Stimulated activated CD4-positive, alpha-beta T cell treated with anti-CD3 and anti-CD28 coated beads, Interleukin-15, amount 100 ng/mL, for 1 hour (primary cell): ENCODE measurements at places on chromosomes 16 and 17.

- DNase-seq, result no peak
Observed at GRCh38 chr16:86580791-86581170, 2.4 kb downstream of the FOXL1 start.

GRCh38 chr17:67993153-67993997 is 2.9 kb downstream of the C17orf58 start:
- peak; percentile 63 for DNase-seq

- DNase-seq, result peak; percentile 71
Observed at GRCh38 chr16:86563469-86564345, 2.9 kb upstream of the FOXC2 start.

GRCh38 chr16:56336711-56337110 is 88.6 kb downstream of the AMFR start:
- DNase-seq, result no peak

GRCh38 chr17:30344283-30345088 is 10.6 kb upstream of the TMIGD1 start:
- no peak for DNase-seq

DNA sequence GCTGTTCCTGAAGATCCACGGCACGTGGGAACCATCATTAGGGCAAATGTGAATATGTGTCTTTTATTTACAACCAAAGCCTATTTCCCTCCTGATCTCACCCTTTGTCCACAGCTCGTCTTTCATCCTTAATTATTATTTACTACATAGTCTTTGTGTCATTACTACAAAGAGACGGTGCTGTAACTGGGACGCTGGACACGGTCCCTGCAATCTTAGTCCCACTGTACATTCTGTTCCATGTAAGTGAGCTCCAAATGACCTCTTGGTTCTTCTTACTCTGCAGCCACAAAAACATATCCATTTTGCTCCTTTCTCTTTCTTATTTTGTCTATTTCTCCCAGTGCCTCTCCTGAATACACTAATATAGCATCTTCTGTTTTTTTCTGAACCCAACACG is 12.7 kb upstream of the KRT23 start:
- no peak for DNase-seq

DNA sequence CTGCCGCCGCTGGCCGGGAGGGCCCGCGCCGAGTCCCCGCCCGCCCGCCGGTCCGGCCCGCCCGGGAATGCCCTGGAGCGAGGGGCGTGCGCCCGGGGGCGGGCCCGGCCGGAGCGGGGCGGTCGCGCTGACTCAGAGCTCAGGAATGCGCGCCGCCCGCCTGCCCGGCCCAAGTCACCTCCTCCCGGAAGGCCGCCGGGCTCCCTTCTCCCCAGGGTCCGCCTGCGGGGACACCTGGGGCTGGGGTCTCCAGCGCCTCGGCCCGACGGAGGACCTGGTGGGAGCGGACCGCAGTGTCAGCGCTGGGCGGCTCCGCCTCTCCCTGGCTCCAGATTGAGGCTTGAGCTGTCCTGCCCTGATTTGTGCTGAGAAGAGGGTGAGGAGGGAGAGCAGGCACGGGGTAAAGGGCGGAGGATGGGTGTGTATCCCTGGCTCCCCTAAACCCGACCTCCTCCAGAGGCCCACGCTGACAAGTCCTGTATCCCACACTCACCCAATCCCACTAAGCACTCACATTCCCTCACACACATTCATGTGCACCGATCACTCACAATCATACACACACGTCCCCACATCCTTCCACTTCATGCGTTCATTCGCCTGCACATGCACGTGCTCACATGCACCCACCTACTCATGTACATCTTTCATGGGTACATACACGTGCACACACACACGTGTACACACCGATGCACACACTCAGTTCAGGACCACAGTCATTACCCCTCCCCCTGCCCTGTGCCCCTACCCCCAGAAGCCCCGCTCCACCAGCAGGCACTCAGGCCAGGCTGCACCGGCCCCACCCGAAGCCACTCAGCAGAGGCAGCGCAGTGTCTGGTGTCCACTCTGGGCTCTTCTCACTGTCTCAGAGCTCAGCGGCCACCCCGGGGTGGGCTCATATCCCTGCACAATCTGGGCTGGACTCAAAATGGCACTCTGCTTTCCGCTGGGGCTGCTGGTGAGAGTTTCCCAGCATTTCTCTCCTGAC is at the start of gene RHBDF1:
Gene RHBDF1, minus strand, starts transcription at position 71 of the 988 bp plus-strand sequence. CDS start 7,616 bp downstream, outside the sequence.
- no peak for DNase-seq

DNA sequence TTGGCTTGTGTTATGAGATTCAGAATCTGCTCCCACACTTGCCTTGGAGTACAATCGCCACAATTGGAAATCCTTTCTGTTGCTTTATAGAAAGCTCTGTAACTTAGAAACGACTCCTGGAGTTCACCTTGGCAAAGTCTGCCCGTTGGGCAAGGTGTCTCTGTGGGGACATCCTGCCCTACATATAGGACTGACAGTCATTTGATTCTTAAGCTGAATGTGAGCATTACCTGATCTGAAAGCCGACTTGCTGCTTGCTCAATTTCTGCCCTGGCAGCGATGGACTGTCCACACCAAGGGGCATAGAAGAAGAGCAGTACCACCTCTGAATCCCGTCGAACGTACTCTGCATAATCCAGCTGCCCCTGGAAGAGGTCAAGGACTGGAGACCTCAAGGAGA is 6.9 kb downstream of the TXNDC11 start:
- DNase-seq, result no peak

GRCh38 chr17:72381597-72382397 is 261.0 kb downstream of the SOX9 start:
- DNase-seq, result no peak

- no peak for DNase-seq
Observed at GRCh38 chr17:77489893-77490255, 349.1 kb downstream of the SEC14L1 start.

- DNase-seq, result no peak
Observed at GRCh38 chr17:78599419-78599818, 22.2 kb upstream of the DNAH17 start.

DNA sequence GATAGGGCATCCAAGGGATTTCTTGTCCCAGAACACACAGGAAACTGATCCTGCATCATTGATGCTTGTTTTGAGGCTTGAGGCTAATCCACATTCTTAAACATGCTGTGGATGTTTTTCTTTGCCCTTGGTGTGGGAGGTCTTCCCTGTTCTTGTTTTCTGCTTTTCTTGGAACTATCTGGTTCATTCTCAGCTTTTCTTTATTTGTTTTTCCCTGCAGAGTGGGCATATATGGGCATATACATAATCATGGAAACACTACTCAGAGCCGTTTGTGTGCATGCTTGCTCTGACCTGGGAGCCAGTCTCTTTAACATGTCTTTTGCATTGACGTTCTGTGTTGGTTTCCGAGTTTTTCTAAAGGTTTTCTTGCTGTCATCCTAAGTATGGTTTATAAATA is 300.0 kb downstream of the SNX29 start:
- DNase-seq, result no peak

- DNase-seq, result peak; percentile 39
Observed at GRCh38 chr17:76515274-76515949, 14.2 kb upstream of the RHBDF2 start.

- no peak for DNase-seq
Observed at GRCh38 chr17:6098050-6098822, 28.1 kb downstream of the WSCD1 start.

GRCh38 chr17:79294459-79295071 is 219.9 kb downstream of the ENGASE start:
- DNase-seq, result peak; percentile 5

- DNase-seq, result no peak
Observed at GRCh38 chr16:9874219-9874618, 308.0 kb downstream of the GRIN2A start.

DNA sequence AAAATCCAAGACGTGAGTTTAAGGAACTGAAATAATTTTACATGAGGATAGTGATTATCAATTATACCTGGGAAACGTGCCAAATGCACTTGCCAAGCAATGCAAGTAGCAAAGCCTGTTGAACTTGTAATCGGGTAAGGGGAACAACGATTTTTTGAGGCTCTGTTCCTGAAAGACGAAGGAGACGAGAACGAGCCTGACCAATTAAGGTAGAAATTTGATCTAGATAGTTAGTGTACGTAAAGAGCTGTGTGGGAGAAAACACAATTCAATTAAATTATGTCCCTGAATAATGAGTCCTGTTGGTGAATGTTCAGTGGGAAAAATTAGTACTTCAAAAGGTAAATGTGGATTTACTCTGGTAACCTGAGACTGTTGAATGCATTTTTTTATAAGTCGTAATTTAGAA is 17.7 kb upstream of the KCTD5 start:
- no peak for DNase-seq

DNA sequence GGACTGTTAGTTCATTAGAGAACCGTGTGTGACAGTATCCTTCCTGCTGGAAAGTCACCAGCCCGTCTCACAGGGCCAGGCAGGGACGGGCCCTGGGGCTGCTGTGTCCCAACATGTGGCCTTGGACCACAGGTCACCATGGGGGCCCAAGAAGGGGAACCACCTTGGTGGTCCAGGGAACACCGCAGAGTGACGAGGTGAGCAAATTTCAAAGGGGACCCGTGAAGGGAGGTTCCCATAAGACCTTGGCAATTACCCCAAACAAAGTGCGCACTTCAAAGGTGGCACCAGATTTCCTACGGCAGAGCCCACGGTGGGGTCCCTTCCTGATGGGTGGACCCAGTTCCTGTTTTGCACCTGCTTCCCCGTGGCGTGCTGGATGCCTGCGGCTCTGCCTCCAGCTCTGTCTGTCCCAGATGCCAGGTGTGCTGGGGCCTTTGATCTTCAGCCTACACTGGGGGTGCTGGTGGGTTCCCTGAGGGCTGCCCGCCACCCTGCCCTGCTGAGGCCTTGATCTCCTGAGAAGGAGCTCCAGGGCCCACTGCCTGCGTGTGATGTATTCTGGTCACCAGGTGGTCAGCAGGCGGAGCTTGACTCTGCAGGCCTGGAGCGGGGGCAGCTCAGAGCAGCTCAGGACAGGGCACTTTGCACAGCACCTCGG is 27.0 kb downstream of the SLC7A5 start:
- DNase-seq, result no peak

GRCh38 chr17:40554646-40555295 is 10.5 kb downstream of the CCR7 start:
- no peak for DNase-seq

DNA sequence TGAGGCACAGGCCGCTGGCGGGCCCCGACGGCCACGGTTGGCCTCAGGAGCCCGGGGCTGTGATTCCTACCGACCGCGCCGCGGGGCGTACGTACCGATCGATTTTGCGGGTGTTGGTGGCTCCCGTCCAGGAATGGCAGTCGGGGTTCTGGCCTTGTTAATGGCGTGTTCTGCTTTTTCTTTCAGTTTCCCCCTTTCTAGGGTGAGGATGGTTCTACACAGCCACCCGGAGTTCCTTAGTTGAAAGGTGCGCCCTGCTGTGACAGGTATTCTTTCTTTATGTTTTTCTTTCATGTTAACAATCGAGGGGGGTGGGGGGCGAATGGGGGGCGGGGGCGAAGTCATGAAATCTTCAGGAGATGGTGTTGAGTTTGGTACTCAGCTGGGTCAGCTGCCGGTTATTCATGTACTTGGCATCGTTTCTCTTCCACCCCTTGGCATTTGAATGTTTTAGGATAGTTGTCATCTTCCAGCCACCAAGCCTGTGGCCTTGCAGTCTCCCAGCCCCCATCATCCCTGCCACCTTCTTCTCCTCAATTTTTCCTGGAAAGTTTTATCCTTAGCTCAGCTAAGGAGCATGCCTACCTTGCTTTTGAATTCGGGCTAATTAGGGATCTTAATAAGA is 802 bp downstream of the CYLD start:
- no peak for DNase-seq

DNA sequence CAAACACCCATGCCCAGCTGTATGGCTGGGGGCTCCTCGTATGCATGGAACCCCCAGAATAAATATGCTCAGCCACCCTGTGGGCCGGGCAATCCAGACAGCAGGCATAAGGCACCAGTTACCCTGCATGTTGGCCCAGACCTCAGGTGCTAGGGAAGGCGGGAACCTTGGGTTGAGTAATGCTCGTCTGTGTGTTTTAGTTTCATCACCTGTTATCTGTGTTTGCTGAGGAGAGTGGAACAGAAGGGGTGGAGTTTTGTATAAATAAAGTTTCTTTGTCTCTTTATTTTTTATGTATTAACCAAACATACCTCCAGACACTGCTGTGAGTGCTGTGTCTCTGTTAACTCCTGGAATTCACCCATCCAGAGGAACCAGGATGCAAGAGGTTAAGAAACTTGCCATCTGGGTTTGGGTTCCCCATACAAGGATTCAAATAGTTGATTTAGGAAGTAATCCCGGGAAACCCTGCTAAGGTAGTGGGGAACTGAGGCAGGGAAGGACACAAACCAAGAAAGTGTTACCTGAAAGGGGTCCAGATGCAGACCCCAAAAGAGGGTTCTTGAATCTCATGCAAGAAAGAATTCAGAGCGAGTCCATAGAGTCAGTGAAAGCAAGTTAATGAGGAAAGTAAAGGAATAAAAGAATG is 37.4 kb upstream of the IL21R start:
- no peak for DNase-seq

- no peak for DNase-seq
Observed at GRCh38 chr17:28702026-28702751, 9.5 kb downstream of the PROCA1 start.

DNA sequence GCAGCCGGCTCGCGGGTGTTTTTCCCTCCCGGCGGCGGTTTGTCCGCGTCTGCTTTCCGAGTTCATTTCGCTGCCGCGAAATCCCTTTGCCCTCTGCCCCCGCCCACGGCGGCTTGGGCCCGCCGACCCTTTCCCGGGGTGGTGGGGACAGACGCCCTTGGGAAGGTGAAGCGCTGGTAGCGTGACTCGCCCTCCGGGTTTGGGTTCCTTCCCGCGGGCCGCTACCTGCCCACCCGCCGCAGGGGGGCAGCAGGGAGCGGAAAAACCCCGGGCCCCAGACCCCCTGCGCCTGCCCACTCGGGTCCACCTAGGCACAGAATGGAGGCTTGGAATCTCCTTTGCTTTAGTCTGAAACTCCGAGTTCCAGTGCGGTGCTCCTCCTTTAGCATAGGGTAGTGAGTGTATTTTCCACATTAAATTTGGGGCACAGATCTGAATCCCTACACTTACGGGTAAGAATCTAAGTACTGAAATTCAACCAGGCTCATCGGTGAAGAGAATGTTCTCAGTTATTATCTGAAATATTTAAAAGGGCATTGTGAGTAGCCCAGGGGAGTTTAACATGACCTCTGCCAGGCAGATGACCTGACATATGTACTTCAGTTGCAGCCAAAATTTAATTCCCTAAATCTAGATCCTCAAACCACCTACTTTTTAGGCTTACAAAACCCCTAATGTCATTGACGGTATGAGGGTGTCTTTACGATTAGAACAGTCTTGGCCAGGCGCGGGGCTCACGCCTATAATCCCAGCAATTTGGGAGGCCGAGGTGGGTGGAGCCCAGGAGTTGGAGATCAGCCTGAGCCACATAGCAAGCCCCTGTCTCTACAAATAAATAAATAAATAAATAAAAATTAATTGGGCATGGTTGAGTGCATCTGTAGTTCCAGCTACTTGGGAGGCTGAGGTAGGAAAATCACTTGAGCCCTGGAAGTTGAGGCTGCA is 1.0 kb downstream of the NME2 start:
- DNase-seq, result peak; percentile 36

DNA sequence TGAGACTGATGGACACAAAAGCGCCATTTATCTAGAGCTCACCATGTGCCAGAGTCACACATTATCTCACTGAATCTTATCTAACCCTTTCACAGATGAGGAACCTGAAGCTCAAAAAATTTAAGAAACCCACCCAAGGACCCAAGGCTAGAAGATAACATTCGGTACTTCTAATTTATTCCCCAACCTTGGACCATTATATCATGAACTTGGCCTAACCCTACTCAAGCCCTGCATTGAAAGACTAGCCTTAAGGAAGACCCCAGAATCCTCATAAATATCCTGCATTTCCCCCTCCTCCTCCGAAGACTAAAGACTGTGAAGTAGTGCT is 548 bp upstream of the DYNC1LI2 start:
- no peak for DNase-seq
